ENCODE measurements at places on chromosomes 3 and 15.

- DNase-seq: no peak
Measured at GRCh38 chr3:184719709-184720108, 7.8 kb upstream of the MAGEF1 start.

- no peak for DNase-seq
Measured at GRCh38 chr3:110318108-110318507, 753.5 kb upstream of the NECTIN3 start.

DNA sequence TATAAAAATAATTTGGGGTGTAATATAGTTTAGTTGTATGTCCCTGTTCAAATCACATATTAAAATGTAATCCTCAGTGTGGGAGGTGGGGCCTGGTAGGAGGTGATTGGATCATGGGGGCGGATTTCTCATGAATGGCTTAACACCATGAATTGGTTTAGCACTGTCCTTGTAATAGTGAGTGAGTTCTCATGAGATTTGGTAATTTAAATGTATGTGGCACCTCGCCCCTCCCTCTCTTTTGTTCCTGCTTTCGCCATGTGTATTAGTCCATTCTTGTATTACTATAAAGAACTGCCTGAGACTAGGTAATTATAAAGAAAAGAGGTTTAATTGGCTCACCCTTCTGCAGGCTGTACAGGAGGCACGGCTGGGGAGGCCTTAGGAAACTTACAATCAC is 83.9 kb downstream of the ANXA2 start:
- DNase-seq: no peak

DNA sequence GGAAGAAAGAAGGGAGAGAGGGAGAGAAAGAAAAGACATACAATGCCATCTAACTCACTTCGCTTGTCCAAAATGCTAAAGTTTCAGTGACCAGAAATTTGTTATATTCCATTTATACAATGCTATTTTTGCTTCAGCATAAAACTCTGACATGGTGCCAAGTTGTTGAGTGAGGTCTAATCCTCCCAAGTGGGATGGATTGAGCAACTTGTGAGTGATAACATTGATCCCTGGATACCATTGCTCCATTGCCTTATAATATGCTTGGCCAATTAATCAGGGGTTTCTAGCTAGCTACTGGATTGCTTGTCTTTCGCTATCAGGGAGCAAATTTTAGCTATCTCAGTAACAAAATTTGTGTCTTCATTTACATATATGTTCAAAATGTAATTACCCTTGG is 615.6 kb upstream of the DPPA4 start:
- DNase-seq: no peak

DNA sequence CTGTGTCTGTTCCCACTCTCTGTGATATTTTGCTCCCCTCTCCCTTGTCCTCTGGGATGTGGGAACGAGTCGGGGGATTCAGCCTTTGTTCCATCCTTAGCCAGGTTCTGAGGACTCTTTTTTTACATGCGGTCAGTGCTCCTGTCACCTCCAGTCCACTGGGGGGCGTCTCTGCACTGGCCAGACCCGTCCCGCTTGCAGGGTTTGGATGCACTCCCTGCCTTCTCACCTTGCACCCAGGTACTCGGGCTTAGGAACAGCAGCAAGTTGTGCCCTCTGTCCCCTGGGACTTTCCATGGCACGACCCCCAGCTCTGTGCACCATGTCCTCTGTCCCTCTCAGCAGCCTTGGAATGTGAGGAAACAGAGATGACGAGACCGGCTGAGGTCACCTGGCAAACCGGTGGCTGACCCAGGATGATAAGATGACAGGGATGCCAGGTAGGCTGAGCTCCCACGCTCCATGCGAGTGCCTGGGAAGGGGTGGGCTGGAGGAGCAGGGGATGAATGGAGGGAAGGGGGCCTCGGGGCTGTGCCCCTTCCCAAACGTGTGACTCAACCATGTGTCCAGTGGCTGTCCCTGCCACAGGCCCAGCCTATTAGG is 27.3 kb upstream of the FGD5 start:
- DNase-seq: no peak

- DNase-seq: no peak
Measured at GRCh38 chr3:50649451-50649931, 25.2 kb upstream of the DOCK3 start.

DNA sequence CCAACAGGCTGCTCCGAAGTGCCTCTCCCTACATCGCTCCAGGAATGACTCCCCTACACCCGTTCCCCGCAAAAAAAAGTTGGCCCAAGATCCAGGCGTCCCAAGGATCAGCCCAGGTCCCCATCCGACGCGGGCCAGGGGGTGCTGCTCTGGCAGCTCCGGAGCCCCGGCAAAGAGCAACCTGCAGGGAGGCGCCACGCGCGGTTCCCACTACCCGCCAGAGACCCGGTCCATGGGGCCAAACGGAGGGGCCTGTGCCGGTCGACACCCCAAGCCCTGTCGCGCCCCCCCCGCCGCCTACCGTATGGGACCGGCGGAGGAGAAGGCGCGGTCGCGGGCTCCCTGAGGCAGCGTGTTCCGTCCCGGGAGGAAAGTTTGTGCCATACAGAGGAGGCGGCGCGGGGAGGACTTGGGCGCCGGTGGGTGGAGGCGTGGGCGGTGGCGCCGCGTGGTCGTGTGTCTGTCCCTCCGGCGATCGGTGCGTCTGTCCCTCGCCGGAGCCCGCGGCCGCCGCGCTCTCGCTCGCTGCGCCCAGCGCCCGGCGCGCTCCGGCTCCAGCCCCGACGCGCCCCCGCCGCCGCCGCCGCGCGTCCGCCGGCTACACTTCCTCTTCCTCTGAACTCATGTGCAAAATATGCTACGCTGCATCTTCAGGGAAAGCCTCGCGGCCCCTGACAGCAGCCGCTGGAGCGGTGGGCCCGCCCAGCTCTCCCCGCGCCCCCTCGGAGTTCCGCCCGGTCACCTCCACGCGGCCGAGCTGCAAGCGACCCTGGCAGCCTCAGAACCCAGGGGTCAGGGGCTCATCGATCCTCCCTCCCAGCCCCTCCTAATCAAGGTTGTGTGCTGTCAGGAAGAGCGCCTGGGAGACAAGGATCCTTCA is at the start of gene RFTN1:
Gene RFTN1 (minus strand): TSS at position 559 of the 880 bp plus-strand sequence. CDS start 19,830 bp downstream, outside the sequence.
- DNase-seq: peak; percentile 23

DNA sequence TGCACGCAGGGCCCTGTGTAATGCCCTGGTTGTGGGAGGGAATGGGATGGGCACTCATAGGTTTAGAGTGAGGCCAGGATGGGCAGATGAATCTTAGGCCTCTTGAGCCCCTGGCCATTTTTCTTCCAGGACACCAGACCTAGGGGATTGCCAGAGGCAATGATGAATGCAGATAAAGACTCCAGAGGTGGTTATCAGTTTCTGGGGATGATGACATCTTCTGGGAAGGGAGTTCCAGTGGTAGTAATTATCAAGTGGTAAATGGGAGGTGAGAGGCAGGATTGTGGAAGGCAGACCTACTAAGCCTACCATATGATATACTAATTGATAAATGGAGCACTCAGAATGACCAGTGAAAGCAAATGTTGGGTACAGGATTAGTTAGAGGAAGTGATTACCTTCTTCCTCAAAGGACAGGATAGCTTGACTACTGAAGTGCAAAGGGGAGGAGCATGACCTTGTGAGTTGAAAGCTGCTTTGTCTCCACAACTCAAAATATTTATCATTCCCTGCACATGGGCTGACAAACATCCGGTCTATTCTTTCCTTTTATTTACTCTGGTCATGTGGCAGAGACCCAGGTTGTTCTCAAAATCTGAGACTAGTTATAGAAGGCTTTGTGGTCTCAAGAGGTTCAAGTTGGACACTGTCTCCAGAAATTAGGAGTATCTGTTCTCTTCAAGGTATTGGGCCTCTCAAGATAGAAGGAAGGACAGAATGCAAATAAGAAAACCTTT is 10.2 kb upstream of the MAPK6 start:
- DNase-seq: no peak

- no peak for DNase-seq
Measured at GRCh38 chr15:93985925-93986324, 245.4 kb upstream of the MCTP2 start.

DNA sequence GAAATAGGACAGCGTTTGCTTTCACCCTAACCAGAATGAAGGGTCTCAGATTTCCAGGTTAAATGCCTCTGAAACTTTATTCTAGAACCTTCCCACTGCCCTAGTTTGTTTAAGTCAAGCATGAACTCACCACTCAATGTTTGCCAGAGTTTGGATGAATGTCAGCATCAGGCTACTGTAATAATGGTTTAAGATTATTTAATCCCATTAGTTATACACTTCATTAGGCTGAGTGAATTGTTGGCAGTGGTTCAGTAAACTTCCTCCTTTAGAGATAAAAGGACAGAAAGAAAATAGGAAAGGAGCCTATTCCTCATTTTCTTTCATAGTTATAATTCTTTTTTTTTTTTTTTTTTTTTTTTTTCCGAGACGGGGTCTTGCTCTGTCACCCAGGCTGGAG is 401.9 kb upstream of the TPRG1 start:
- DNase-seq: no peak

DNA sequence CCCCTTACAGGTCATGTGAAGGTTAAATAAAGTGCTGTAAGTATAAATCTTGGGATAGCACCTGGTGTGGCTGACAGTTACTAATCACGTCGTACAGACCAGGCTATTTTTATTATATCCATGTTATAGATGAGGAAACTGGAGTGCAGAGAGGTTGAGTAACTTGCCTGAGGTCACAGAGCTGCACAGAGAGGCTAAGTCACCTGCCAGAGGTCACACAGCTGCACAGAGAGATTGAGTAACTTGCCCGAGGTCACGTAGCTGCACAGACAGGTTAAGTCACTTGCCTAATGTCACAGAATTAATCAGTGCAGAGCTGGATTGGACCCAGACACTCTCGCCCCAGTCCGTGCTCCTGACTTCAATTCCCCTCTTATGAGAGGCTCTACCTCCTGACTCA is 171.5 kb downstream of the NUP210 start:
- DNase-seq: no peak

- no peak for DNase-seq
Measured at GRCh38 chr15:59553879-59554735, 57.5 kb upstream of the GCNT3 start.

- no peak for DNase-seq
Measured at GRCh38 chr3:155663467-155664212, 81.2 kb downstream of the PLCH1 start.

- no peak for DNase-seq
Measured at GRCh38 chr3:37812499-37812896, 49.2 kb upstream of the CTDSPL start.

GRCh38 chr3:129567176-129567705 is 24.3 kb downstream of the H1-8 start:
- no peak for DNase-seq

- DNase-seq: no peak
Measured at GRCh38 chr3:55604402-55604801, 117.3 kb upstream of the WNT5A start.

DNA sequence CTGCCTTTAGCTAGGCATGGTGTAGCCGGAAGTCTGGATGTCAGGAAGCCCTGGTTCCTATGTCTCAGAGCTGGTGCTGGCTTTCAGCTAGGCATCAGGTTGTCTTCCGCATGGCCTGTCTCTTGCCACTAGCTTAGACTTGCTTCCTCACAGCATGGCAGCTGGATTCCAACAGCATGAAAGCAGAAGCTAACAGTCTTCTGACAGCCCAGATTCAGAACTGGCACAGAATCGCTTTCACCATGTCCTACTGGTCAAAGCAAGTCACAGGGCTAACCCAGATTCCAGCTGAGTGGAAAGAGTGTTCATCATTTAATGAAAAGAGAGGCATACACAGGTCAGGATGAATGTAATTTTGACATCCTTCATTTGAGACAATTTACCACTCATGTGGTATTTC is 1050.5 kb downstream of the ROBO2 start:
- DNase-seq: no peak

DNA sequence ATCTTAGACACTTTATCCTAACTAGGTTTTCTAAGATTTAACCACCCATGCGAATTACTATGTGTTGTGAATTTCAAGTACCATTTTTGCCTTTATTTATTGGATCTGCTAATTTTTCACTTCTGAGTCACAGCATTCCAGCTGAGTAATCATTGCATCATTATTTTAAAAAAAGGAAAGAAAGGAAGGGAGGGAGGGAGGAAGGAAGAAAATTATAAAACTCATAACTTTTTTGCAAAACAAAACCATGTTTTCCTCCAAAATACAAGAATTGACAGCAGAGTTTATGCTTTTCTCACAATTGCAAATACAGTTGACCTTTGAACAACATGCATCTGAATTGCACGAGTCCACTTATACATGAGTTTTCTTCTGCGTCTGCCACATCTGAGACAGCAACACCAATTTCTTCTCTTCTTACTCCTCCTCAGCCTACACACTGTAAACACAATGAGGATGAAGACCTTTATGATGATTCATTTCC is 651.4 kb upstream of the NECTIN3 start:
- DNase-seq: no peak

DNA sequence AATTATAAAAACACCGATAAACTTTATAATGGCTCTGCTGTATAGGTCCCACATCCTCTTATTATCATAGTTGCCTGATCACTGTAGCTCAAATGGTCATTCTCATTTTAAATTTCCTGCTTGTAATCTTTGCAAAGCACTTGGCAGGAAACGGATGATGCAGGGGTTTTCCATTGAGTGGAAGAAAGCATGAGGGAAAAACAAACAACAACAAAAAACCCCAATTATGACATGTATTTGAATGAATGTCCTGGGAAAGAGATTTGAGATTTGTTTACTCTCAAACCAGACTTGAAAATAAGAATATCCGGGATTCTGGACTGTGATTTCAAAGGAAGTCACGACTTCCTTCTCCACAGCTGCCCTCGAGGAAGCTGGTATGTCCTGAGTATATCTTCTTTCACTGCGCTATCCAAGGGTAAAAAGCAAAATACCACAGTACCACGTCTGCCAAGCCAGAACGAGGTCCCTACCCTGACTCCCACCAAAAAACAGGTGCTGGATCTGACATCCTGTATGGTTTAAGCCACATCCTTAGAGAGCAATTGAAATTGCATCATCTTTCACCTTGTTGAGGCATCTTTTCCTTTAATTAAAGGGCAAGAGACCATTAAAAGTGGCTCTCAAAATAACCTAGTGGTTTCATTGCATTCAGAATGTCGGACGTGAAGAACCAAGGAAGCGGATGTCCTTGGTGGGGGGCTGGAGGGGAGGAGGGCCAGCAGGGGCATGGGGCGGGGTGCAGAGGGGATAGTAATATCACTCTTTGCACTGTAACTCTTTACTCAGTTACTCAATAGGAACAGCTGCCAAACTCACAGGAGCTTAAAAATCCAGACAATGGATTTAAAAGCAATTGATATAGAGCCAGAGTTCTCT is 13.5 kb upstream of the TIPIN start:
- DNase-seq: no peak

DNA sequence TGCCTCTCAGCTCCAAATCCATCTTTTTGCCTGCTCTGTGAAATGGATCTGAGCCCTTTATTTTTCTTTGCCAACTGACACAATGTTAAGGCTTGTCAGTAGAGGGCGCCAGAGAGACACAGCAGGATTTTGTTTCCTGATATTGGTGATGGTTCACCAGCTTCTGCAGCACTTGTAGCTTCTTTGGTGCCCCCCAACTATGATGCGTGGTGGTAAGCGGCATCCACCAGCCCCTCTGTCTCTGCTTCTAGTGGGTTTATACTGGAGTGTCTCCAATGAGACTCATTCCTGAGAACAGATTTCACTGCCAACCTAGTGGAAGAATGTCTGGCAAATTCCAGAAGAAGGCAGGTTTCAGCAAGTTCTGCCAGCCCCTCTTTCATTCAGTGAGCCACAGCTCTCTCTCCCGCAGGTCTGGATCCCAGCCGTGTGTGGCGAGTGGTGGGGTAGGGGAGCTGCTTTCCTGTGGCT is 471.9 kb upstream of the FRG2C start:
- DNase-seq: no peak

Data from activated CD8-positive, alpha-beta memory T cell treated with anti-CD3 and anti-CD28 coated beads for 4 hours (primary cell).